ENCODE measurements at places on chromosomes 7 and 10. TPM values are rescaled to one million over a fixed set of nuclear protein-coding genes. Genes with fewer than 3 reads are reported as not detected.

- no peak for DNase-seq
These were observed 81.1 kb downstream of the GNAI1 start for GRCh38 chr7:80215734-80216133.

GRCh38 chr7:72494807-72495206 lies 82.7 kb upstream of the CALN1 start:
- DNase-seq: no peak

- DNase-seq: no peak
These were observed 189.2 kb upstream of the GALNT17 start for GRCh38 chr7:70942791-70943190.

- peak; percentile 54 for DNase-seq
These were observed 875 bp upstream of the HECTD2 start for GRCh38 chr10:91409069-91409868.

DNA sequence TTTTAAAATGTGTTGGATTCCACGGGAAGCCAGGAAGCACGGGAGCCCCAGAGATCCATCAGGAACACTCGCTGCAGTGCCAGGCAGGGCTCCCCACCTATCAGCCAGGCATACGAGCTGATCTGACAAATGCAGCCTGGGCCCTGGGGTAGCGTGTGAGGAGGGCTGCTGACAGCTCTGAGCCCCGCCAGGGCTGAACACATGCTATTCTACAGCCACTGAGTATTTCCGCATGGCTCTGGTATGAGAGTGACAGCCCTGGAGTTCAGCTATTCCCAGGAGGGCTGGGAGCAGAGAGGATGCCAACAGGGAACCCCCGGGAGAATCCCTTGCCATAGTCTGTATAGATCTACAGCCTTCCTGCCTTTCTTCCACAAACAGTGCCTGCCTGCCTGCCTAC lies 237.3 kb upstream of the ZMIZ1 start:
- no peak for DNase-seq

DNA sequence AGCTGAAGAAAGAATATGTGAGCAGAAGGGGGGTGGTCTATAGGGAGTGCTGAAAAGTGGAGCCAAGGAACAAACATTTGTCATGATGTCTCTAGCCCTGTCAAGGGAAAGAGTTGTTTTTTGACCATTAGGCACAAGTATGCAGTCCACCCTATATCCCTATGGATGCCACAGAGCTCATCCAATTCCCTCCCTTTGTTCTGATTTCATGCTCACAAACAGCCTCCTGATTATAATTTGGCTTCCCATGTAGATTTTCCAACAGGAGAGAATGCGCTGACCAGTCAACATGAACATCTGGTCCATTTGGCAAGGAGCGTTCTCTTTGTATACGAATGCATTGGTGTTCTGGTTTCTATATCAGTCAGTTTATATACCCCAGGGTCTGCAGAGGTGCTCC lies 12.1 kb upstream of the CEP41 start:
- no peak for DNase-seq

DNA sequence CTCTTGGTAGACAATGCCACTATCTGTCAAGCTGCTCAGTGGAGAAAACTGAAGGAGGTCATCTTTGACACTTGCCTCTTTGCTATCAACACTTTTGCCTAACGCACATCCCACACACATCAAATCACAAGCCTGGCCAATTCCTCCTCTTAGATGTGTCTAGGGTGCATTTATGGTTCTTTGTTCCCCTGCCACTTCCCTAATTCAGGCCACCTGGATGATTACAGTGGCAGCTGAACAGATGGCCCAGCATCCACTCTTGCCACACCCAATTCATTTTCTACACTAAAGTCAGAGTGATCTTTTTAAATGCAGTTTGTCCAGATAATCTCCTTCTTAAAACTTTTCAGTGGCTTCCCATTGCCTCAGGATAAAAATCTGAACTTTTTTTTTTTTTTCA lies 58.6 kb downstream of the LAMB4 start:
- DNase-seq: no peak

GRCh38 chr10:124676416-124677062 lies 67.6 kb downstream of the FAM53B start:
- no peak for DNase-seq

DNA sequence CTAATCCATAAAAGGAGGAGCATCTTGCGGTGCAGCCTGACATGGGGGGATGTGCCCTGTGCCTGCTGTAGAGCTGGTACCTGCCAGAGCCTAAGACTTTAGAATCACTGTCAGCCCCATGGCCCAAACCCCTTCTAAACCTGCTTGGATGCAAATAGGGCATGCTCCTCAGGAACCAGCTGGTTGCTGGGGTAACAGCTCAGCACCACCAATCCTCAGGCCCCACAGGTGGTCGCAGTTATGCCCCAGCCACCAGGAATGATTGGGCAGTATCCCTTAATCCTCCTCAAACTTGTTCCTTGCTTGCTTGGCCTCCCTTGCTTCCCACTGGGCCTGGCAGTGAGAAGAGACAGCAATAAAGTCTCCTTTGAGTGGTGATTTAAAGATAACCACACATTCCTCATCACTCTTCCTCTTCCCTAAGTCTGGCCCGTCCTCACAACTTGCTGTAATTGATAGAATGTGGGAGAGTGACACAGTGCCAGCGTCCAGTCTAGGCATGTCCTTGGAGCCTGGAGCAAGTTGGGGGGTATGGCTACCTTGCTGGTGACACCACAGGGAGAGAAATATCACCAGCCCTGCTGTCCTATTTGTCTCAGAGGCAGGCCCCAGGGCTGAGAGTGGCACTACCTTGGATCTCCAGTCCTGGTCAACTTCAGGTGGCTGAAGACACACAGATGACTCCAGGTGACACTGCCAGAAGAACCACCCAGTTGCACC lies 43.0 kb downstream of the VSTM4 start:
- no peak for DNase-seq

DNA sequence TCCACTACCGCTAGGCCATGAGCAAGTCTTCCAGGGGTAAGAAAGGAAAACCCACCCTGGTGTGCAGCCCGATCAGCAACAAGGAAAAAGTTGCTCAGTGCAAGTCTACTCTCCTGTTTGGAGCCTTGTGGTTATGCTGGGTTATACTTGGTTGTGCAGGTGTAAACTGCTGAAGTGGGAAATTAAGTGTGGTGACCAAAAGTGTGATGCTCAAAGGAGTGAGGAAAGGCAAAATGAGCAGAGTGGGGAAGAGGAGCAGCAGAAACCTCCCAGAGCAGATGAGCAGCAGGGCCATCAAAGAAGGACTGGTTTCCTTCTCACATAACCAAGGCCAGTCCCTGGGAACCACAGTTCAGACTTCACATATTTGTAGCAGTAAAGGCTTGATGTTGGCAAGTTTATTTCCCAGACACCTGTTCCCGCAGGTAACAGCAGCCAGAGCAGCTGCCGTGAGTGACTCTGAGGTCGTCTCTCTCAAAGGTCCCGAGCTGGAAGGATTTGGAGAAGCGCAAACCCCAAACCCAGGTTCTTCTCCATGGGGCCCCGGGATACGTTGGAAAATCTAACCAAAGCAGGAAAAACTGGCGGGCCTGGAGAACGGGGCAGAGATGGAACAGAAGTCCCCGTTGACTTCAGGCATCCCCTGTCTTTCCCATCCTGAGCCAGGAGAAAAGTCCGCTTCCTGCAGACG lies 607 bp upstream of the SMO start:
- no peak for DNase-seq

DNA sequence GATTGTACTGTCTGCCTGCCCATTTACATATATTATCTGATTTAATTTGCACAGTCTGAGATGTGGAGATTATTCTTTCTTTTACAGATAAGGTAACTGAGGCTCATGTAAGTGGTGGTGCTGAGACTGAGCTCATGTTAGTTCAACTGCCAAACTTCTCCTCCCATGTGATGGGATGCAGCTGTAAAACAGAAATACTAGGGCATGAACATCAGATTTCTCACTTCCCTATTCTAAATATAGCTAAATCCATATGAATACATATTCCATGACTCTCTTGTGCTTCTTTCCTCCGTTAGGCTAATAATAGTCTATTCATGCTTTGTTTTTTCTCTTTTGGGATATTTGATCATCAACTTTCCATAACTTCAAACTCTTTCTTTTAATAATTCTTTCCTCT lies 84.7 kb downstream of the PTPRZ1 start:
- no peak for DNase-seq

DNA sequence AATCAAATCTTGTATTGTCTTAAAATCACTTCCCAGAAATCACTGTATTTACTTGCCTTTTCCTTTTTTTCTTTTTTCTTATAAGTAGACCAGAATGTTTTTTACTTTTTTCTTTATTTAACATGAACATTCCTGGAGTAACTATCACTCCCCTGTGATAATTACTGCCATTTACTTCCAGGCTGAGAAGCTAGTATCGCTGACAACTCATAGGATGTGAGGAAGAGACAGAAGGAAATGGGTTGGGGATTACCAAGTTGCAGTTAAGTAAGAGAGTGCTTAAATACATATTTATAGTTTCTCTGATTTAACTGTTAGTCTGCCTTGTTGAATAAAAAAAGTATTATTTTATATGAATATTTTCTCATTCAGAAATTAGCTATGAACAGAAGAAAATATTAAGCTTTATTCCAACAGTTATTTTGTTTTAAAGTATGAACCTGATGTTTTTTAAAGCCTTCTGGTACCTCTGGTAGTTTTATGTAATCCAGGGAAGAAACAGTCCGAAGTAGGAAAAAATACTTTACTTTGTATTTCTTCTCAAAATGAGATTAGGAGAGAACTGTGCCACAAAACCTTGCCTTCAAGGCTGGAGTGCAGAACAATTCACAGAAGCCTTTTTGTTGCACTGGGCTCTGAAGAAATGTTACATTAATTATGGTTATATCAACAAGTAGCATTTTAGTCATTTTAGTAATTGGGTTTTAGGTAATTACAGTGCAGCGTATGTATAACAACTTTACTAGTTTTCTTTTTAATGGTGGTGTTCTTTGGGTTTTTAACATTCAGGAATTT lies 72.8 kb downstream of the SHOC2 start:
- DNase-seq: no peak

DNA sequence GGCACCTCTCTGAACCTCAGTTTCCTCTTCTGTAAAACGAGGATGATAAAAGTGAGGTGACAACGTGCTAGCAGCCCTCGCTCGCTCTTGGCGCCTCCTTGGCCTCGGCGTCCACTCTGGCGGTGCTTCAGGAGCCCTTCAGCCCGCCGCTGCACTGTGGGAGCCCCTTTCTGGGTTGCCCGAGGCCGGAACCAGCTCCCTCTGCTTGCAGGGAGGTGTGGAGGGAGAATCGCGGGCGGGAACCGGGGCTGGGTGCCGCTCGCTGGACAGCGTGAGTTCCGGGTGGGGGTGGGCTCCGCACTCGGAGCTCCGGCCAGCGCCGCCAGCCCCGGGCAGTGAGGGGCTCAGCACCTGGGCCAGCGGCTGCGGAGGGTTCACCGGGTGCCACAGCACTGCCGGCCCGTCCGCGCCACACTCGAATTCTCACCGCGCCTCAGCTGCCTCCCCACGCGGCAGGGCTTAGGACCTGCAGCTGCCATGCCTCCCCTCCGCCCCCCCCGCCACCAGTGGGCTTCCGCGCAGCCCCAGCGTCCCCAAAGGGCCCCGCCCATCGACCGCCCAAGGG lies 24.3 kb upstream of the ACSL5 start:
- DNase-seq: no peak

DNA sequence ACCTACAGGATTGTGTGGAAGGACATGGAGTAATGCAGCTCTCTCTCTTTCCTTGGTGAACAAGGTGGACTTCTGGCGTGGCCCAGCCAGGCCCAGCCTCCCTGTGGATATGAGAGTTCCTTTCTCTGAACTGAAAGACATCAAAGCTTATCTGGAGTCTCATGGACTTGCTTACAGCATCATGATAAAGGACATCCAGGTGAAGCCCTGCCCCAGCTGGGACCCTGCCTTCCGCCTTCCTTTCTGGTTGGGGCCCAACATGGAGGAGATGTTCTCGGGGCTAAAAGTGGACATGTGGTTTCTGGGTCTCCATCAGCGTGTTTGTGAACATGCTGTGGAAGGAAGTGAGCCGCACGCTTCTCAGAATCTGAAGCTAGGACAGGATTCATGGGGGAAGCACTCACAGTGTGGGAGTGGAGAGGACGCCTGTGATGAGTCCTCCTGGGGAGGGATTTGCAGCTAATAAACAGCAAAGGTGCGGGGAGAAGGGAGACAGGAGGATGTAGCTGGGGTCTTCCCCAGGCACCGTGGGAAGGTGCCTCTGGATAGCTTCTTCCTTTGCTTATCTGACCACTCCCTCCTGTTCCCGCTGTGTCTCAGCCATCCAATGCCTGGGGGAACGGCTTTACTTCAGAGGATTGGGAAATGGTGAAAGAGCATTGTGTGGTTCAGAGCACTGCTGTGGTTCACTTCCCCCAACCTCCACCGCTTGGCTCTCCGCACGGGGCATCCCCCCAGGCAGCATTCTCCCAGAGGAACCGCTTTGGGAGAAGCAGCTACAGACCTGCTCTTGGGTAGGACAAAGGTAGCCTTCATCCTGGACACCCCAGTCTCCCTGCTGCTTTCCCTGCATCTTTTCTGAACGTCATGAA lies 5.5 kb downstream of the CPA5 start:
- no peak for DNase-seq

UNCX gene
- total RNA-seq: not detected

ERVW-1 gene
- total RNA-seq: not detected

PLAC9 gene
- 0.82 TPM for total RNA-seq

PWWP2B gene
- 9.4 TPM for total RNA-seq

Measured in frontal cortex (tissue), 4 donors.